ENCODE measurements at places on chromosomes 2 and 18.

DNA sequence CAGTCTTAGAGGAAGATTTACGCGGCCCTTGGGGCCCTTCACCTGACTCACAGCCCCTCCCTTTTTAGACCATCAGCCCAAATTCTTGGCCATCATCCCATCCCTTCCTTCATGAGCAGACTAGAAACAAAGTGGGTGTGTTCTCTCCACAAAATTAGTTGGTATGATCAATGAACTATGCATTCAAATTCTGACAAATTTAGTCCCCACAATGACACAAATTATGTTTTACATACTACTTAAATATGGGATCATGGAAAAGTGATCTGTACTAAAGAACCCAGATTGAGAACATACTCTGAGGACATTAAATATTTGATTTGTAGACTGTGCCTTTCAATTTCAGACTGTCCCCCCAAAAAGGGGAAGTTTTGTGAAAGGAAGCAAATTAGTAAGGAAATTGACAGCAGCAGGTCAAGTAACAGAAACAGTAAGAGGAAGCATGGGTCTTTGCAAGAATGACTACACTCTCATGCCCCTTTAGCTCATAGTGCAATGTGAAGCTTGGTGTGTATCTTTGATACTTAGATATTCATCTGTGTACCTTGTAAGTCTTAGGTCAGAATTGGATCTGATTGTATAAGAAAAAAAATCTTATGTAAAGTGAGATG is 2.2 kb upstream of the MAPRE2 start:
- no peak for DNase-seq

DNA sequence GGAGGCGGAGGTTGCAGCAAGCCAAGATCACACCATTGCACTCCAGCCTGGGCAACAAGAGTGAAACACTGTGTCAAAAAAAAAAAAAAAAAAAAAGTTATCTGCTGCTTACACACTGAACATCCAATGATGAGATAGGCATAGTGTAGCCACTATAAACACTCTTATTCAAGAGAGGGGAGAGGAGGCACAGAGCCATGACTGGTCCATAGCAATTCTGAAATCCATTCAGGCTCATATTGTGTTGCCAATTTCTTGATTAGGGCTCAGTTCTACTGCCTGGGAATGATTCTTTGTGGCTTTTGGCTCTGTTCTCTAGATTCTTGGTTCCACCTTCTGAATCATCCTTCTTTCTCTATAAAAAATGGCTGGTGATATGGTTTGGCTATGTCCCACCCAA is 136.1 kb downstream of the ZFP36L2 start:
- DNase-seq = no peak

GRCh38 chr2:175372704-175373701 is 191.5 kb upstream of the ATP5MC3 start:
- no peak for DNase-seq

GRCh38 chr2:128726911-128727310 is 408.2 kb upstream of the HS6ST1 start:
- no peak for DNase-seq

- DNase-seq = no peak
These were observed 12.1 kb downstream of the TTL start for GRCh38 chr2:112493858-112494648.

DNA sequence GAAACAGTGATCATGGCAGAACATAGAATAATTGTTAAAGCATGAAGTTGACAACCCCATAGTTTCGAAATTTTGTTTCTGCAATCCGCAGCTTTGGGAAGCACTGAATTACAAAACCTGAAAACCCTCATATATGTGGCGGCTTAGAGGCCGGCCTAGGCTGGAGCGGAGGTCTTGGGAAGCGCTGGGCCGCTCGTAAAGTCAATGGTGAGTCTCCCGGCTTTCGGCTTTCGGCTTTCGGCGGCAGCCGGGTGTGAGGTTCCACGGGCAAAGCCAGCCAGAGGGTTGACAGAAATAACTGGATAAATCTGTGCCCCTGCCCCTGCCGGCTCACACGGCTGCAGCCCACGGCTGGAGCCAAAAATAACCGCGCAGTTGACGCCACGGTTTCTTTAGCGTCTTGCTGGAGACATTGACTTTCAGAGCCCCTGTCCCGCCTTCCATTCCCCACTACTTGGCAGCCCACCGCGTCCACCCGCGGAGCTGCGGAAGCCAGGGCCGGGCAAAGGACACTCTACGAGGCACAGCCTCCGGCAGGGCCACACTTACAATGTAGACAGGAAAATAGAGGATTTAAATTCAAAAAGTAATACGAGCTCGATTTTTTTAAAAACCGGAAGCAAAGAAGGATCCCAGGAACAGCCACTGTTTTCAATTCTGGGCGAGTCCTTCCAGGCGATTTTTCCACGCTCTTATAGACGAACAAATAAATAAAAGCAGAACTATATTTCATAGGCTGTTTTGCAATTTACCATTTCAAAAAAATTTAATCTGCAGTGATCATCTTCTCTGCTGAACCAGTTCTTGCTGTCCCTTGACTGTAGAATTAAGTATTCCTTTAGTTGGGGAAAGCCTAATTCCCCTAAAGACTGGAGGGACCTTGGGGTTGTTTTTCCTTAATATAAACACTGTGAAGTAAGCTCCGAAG is 28.3 kb upstream of the ATP6V1B1 start:
- DNase-seq = no peak

- DNase-seq = no peak
These were observed 74.4 kb downstream of the UBE2E3 start for GRCh38 chr2:181054843-181055242.

DNA sequence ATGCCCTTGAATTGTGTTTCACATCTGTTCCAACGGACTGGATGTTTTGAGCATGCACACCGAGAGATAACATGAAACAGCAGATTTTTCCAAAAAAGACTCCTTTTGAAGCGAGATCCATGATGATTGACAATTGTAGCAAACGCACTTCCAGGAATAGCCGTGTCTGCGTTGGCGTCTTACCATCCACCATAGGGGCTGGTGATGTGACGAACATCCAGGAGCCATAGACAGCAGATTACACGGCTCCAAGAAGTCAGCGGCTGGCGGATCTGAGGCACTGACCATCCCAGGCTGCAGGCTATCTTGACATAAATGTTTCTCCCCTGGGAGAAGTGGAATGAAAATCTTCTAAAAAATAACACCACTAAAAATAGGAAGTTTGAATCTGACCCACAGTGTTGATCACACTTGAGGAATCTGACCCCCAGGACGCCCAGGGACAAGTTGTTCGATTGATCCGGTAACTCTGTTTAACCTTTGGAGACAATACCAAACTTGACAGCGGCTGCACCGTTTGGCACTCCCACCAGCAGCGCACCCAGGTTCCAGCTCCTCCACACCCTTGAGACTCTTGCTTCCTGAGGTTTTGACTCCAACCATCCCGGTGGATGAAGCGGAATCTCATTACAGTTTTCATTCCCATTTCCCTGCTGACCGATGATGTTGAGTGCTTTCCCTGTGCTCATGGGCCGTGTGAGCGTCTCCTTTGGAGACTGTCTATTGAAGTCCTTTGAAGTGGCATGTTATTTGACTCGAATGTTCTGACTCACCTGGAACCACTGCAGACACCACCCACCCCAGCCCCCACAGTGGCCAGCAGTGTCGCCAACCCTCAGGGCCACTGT is 140.0 kb upstream of the GPC1 start:
- DNase-seq = no peak

GRCh38 chr2:44330801-44331200 is 30.5 kb downstream of the PREPL start:
- DNase-seq = no peak

DNA sequence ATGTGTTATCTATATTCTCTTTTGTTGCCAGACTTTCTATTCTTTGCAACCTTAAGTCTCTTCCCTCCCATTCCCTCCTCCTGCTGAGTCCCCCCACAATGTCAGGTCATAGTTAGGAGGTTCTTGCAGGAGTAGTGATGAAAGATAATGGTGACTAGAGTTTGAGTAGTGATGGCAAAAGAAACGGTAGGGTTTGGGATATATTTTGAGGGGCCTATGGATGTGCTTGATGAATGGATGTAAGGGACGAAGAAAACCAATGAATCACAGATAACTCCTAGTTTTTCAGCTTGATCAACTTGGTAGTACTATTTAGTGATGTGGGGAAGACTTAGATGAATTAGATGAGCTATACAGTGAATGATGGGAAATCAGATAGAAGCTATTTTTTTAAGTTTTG is 21.0 kb downstream of the EML4 start:
- DNase-seq = no peak

GRCh38 chr2:154696810-154697417 is 1.6 kb upstream of the KCNJ3 start:
- no peak for DNase-seq

- no peak for DNase-seq
These were observed 13.7 kb downstream of the TET3 start for GRCh38 chr2:73998451-73998850.

DNA sequence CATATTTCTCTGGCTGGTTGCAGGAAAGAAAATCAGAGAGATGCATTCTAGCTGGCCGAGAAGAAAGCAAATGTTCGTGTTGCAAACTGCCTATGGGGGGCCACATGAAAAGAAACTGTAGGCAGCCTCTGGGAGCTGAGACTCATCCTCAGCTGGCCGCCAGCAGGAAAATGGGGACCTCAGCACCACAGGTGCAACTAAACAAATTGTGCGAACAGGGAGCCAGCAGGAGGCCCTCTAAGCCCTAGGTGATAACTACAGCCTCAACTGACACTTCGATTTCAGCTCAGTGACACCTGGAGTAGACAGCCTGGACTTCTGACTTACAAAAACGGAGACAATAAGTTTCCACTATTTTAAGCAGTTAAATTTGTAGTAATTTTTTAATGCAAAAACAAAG is 107.3 kb downstream of the DTNB start:
- DNase-seq = no peak

- DNase-seq = no peak
These were observed 90.8 kb downstream of the DSEL start for GRCh38 chr18:67425672-67426071.

DNA sequence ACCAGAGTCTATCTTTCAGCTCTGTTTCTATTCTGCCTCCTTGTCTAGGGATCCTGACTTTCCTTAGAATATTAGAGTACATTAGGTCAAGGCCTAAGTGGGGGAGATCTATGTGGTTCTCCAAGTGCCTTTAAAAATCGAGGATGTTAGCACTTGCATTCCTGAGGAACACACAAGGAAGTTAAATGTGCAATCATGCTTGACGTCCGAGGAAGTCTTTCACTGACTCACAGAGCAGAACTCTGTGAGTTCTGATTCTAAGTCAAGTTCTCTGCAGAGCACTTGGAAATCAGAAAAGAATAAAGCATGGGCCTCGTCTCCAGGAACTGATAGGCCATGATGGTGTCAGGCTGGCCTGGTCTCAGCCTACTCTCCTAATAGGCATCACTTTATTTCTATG is 17.2 kb downstream of the FHOD3 start:
- DNase-seq = no peak

DNA sequence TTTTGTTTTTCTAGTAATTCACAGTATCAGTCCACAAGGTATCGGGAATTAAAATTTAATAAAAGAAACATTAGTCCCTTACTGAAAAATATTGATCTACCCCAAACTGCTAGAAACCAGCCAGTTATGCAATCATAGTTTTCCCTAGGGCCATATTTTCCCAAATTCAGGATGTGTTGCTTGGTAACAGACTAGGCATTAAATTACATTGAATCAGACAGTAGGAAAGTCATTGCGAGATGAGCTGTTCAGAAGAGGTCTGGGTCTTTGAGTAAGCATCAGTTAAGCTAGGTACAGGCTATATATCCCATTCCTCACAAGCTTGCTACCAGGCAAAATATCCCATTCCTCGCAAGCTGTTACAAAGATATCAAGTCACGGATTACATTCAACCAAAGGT is 123.0 kb upstream of the CCDC150 start:
- DNase-seq = no peak

- DNase-seq = no peak
These were observed 14.3 kb upstream of the MC5R start for GRCh38 chr18:13809531-13810255.

DNA sequence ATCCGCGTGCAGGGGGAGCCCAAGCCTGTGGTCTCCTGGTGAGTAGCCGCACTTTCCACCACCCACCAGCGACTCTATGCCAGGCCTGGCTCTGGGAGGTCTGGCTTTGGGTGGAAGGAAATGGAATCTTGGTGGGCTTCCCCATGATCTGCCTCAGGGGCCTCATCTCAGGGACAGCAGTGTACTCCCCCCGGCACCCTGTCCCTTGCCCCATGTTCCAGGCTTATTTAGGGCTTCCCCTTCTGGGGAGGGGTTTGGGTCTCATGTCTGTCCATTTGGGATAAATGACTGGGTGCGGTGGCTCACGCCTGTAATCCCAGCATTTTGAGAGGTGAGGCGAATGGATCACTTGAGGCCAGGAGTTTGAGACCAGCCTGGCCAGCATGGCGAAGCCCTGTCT is 27.7 kb downstream of the SPEG start:
- no peak for DNase-seq

DNA sequence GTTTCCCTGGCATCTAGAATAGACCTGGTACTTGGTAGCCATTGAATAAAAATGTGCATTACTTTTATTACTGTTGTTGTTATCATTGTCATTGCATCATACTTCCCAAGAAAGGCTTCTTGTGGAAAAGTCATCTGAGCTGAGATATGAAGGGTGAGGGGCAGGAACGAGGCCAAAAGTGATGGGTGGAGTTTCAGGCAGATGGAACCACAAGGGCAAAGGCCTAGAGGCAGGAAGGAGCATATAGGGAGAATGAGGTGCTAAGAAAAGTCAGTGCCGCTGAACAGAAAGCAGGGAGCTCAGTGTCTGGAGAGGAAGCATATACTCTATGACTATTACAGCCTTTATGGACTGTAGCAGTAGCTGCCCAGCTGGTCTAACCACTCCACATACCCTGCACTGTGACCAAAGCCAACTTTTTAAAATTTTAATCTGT is 219.3 kb downstream of the SPP2 start:
- no peak for DNase-seq
